ENCODE measurements at places on chromosomes 13 and 19. TPM values are rescaled to one million over a fixed set of nuclear protein-coding genes. Genes with fewer than 3 reads are reported as not detected.

The PTPRH gene
- total RNA-seq = 0.65 TPM

The C19orf67 gene
- not detected for total RNA-seq

The C2CD4C gene
- 0.67 TPM for total RNA-seq

The ARL11 gene
- total RNA-seq = 0.10 TPM

The PCDH20 gene
- total RNA-seq = not detected

The RAB11B gene
- total RNA-seq = 29.2 TPM

Measured in vein endothelial cell (primary cell).